Ovary (tissue), 10 donors: ENCODE measurements at places on chromosomes 12 and 14. TPM values are rescaled to one million over a fixed set of nuclear protein-coding genes. Genes with fewer than 3 reads are reported as not detected.
A peak's percentile ranks its signal among the peaks of the same experiment; 100 is the strongest.

Gene CLECL1
- not detected for total RNA-seq

Gene FGF6
- total RNA-seq, result not detected

Gene NOS1
- total RNA-seq, result 0.20 TPM

Gene ALX1
- total RNA-seq, result 0.27 TPM

Gene KRT7
- 94.1 TPM for total RNA-seq

Gene KRT72
- not detected for total RNA-seq

Gene CBLN3
- total RNA-seq, result 8.4 TPM

Gene SNX6
- total RNA-seq, result 71.5 TPM

Gene CERS5
- 67.3 TPM for total RNA-seq

Gene GLS2
- total RNA-seq, result 4.4 TPM

Gene ACVRL1
- 9.4 TPM for total RNA-seq

Gene CBX5
- total RNA-seq, result 30.3 TPM

Gene HCAR1
- 0.48 TPM for total RNA-seq

Gene SOAT2
- 0.72 TPM for total RNA-seq

DNA sequence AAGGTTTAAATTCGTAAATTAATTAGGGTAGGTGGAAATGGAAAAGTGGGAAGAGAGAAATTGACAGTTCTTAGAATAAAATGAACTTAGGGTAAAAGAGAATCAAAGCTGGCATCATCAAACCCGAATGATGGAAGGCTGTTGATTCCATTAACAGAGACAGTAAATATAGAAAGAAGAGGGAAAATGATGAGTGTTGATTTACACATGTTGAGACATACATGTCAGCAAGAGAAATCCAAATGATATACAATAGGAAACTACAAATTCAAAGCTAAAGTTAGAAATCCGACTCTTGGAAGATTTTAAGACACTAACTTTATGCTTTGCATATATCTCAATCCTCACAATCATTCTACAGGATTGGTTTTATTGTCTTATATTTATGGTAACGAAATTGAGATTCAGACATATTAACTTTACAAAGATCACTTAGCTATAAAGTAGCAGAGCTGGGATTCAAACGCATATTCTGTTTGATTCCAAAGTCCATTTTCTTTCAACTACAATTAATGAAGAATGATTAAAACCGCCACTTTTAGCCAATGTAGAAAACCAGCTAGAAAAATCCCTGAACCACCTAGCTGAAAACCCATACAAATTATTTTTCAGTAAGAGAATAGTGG lies 30.2 kb downstream of the LIMA1 start:
- no peak for DNase-seq

GRCh38 chr14:71206766-71207371 lies 299.6 kb downstream of the PCNX1 start:
- DNase-seq, result no peak

- no peak for DNase-seq
These were observed 79.3 kb downstream of the LMO3 start for GRCh38 chr12:16526693-16527092.

- no peak for DNase-seq
These were observed 8.7 kb upstream of the SELPLG start for GRCh38 chr12:108642269-108642870.

GRCh38 chr12:105705765-105706164 lies 375.3 kb downstream of the C12orf75 start:
- peak; percentile 41 for DNase-seq

- DNase-seq, result no peak
These were observed 6.2 kb downstream of the DUSP6 start for GRCh38 chr12:89345830-89346740.

- DNase-seq, result no peak
These were observed 596.1 kb downstream of the ETNK1 start for GRCh38 chr12:23221066-23221465.

DNA sequence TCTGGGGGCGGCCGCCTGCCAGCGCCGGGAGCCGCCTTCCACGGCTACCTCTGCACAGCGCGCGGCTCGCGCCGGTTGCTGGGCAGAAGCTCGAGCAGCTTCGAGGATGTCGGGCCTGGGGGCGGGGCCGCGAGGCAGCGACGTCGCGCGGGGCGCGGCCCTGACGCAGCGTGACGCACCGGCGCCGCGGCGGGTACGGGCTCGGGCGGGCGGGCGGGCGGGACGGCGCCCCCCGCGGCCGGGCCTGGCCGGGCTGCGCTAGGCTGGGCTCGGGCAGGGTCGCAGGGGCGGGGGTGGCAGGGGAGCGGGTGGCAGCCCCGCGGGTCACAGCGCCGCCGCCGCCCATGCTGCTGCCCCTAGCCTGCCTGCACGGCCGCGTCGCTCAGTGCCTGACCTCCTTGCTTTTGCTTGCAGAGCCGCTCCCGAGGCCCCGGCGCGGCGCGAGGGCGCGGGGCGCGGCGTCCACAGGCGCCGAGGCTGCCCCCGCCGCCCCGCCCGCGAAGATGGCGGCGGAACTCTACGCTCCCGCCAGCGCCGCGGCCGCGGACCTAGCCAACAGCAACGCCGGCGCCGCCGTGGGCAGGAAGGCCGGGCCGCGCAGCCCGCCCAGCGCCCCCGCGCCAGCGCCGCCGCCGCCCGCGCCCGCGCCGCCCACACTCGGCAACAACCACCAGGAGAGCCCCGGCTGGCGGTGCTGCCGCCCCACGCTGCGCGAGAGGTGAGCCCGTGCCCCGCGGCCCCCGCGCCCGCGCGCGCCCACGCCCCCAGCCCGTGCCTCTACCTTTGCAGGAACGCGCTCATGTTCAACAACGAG lies at the start of gene BTBD6:
TSS of gene BTBD6 (plus strand) at position 166 of the 814 bp plus-strand sequence. CDS start at position 345, 179 bp downstream.
- DNase-seq, result peak; percentile 85

DNA sequence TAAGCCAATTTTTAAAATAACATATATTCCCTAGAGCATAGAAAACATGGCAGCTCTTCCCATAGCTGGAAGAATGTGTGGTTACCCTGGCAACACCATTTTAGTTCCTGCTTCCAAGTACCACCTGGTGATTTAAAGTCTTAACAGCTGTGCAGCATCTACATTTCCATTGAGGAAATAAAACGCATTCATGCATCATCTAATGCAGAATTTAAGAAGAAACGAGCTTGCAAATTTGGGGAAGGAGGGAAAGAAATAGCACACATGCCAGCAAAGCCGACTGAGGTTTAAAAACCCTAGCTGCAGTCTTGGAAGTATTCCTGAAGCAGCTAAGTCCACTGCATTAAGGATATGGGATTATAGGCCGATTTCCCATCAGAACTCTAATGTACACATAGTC lies 22.8 kb upstream of the SLC38A2 start:
- DNase-seq, result no peak

- no peak for DNase-seq
These were observed 784 bp downstream of the PSMA6 start for GRCh38 chr14:35292770-35293561.

GRCh38 chr12:73973486-73973885 lies 564.1 kb upstream of the ATXN7L3B start:
- DNase-seq, result no peak

DNA sequence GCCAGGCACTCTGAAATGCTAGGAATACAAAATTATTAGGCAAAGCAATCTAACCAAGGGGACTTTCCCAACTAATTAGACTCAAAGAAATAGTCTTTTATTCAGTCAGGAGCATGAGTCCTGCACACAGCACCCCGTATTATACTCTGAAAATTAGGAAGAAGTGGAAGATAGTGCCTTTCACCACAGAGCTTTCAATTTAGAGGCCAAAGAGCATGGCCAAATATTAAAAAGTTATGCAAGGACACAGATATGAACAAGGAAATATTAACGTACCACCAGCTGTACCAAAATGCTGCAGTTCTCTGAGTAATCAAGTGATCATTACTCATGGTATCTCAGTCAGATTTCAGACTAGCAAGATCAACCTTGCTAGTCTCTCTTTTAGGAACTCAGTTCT lies 22.6 kb upstream of the MDM2 start:
- DNase-seq, result no peak

DNA sequence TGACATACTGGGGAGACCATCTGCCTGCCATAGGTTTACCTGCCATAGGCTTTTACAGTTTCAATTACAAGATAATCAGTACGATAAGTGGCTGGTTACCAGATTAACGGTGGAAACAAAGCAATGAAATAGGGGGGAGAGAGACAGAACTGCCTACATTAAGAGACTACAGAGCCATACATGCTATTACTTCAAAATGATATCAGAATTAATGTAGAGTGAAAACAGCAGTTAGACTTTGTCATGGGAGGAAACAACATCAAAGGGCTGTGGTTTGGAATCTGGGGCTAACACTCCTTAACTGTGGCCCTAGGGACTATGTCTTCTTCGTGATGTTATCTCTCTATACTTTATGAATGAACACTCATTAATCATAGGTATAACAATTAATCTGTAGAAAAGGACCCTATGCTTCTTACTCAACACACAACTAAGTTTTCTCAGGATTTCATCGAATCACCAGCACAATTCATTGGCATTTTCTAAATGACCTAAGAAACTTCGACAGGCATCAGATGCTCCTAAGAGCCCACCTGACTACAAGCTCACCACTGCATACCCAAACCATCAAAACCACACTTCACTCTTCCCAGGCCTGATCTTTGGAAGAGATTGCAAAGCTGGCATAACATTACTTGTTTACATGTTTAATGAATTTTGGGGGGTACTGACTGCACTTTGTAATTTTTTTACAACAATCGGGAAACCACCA lies 475.6 kb upstream of the SOX5 start:
- no peak for DNase-seq

- DNase-seq, result no peak
These were observed 496.4 kb downstream of the PCNX1 start for GRCh38 chr14:71403656-71404055.

- no peak for DNase-seq
These were observed 323.7 kb upstream of the OR4E1 start for GRCh38 chr14:21997300-21997699.

- DNase-seq, result no peak
These were observed 131.2 kb downstream of the HMGA2 start for GRCh38 chr12:65955452-65955851.

- no peak for DNase-seq
These were observed 8.5 kb downstream of the SLC38A1 start for GRCh38 chr12:46260124-46260912.

- no peak for DNase-seq
These were observed 7.3 kb upstream of the EMP1 start for GRCh38 chr12:13189264-13189663.

GRCh38 chr12:113844495-113845210 lies 121.5 kb downstream of the RBM19 start:
- DNase-seq, result no peak
